ENCODE measurements at places on chromosomes 6 and 20. TPM values are rescaled to one million over a fixed set of nuclear protein-coding genes. Genes with fewer than 3 reads are reported as not detected.
A peak's percentile ranks its signal among the peaks of the same experiment; 100 is the strongest.

GRCh38 chr6:46961232-46961631 is 39.5 kb upstream of the ADGRF5 start:
- no peak for DNase-seq

The OR2B6 gene
- total RNA-seq: not detected

- no peak for DNase-seq
These were observed 66.3 kb downstream of the NCOA3 start for GRCh38 chr20:47568019-47568418.

DNA sequence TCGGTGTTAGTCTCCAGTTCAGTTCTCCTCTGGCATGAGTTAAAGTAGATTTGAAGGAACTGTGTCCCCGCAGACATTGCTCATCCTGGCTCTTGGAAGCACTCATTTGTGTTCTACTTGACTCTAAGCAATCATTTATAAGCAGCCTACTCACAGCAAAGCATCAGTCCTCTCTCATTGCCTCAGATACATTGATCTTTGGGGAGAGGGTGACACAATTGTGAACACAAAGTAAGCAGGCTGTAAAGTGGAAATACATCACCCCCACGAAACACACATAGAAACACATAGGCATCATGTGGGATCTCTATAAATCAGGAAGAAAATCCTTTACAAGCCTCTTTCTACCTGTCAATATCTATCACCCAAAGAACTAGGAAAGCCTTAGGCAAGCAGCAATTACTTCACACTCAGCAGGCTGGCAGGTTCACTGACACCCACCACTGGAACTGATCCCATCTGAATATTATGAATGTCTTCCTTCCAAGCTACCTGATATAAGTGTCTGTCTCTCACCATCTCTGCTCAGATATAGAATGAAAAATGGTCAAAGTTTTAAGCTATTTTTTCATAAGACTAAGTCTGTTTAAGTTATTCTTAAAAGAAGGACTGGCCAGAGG is 675.8 kb downstream of the HACE1 start:
- DNase-seq: no peak

The BMP5 gene
- total RNA-seq: not detected

The SHLD1 gene
- total RNA-seq: 6.6 TPM

- DNase-seq: no peak
These were observed 7.7 kb downstream of the LRP11 start for GRCh38 chr6:149856256-149856994.

The SCGN gene
- total RNA-seq: not detected

The ACTR5 gene
- total RNA-seq: 14.4 TPM

DNA sequence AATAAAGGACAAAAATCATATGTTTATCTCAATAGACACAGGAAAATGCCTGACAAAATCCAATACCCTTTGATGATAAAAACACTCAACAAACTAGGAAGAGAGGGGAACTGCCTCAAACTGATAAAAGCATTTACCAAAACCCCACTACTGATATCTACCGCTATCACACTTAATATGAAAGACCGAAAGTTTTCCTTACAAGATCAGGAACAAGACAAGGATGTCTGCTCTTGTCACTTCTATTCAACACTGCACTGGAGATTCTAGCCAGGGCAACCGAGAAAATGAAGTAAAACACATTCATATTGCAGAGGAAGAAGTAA is 25.1 kb downstream of the GZF1 start:
- DNase-seq: no peak

DNA sequence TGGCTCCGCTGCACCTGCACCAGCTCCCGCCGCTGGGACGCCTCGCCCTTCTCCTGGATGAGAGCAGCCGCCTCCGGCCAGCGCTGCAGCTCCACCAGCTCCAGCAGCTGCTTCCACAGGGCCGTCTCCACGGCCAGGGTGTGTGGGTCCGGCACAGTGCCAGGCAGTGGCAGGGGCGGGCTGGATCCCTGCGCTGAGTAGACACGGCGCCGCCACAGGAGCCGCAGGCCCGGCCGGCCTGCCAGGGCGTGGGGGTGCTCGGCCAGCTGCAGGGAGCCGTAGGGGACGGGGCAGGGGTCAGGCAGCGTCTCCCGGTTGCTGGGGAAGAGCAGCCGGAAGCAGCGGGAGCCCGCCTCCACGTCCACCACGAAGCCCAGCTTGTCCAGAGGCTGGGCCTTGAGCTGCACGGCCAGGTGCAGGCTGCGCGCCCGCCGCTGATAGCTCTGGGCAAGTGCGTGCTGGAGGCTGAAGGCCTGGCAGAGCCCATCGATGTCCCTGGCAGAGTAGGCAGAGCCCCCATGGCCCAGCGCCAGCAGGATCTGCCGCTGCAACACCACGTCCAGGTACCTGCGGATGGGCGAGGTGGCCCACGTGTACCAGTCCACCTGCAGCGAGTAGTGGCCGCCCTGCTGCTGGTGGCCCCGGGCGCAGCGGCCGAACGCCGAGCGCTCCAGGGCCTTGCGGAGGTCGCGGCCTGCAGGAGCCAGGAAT is 9.4 kb downstream of the FNDC11 start:
- no peak for DNase-seq

- no peak for DNase-seq
These were observed 20.3 kb downstream of the ZSCAN31 start for GRCh38 chr6:28315628-28316027.

DNA sequence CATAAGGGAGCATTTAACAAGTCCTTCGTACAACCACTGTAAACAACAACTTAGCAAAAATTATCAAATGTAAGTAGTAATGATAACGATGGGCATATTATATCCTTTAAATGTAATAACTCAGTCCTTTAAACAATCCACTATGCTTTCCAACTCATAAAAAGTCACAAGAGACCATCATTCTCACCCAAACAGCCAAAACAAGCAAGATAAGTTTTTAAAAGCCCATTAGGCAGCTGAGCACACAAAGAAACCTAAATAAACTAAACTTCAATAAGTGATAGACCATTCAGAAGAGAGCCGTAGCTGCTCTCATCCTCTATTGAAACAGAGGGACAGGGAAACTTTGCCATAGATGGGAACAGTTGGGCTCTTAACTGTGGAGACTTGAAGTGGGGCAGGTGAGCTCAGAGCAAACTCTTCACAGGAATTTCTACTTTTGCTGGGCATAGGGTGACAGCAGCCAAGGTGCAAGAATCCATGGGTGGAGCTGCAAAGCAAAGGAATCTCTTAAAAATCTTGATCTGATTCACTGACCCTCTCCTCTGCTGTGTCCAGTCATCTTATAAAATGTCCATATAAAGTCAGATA is 22.5 kb downstream of the RAB22A start:
- DNase-seq: no peak

The CENPW gene
- total RNA-seq: 1.8 TPM

GRCh38 chr6:17871189-17871519 is 116.3 kb downstream of the KIF13A start:
- DNase-seq: no peak

The TCP11 gene
- total RNA-seq: not detected

GRCh38 chr20:52016022-52016421 is 175.6 kb downstream of the ZFP64 start:
- no peak for DNase-seq

The GINS1 gene
- 1.3 TPM for total RNA-seq

- DNase-seq: no peak
These were observed 423.2 kb downstream of the PREX1 start for GRCh38 chr20:48404598-48404997.

The FAM83D gene
- total RNA-seq: 2.1 TPM

DNA sequence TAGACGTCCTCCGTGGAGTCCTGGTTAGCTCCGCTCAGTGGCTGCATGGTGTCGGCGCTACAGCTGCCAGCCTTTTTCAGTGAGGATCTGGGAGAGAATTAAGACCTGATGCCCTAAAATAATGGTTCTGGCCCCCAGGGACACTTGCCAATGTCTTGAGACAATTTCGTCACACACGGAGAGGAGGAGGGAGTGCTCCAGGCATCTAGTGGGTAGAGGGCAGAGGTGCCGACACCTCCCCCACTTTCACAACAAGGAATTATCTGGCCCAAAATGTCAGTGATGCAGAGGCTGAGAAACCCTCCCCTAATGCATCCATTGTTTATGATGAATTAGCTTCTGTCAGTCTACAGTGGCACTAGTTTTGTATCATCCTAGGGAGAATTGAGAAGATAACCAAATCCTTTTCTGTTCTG is 24.4 kb downstream of the TMEM181 start:
- DNase-seq: no peak

The OTOR gene
- not detected for total RNA-seq

DNA sequence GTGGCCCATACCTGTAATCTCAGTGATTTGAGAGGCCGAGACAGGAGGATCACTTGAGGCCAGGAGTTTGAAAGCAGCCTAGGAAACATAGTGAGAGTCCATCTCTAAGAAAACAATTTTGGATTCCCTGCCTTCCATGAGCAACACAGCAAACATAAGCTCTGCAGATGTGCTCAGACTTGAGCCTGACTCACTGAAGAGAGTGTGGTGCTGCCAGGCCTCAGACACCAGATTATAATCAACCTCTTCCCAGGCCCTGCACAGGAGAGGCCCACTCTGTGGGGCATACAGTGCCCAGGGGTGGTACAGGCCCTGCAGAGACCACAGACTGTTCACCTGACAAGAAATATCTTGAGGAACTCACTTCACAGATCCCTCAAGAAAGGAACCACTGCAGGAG is 19.9 kb downstream of the HLA-DPB1 start:
- no peak for DNase-seq

The DDX43 gene
- total RNA-seq: 2.6 TPM

The C6orf118 gene
- not detected for total RNA-seq

DNA sequence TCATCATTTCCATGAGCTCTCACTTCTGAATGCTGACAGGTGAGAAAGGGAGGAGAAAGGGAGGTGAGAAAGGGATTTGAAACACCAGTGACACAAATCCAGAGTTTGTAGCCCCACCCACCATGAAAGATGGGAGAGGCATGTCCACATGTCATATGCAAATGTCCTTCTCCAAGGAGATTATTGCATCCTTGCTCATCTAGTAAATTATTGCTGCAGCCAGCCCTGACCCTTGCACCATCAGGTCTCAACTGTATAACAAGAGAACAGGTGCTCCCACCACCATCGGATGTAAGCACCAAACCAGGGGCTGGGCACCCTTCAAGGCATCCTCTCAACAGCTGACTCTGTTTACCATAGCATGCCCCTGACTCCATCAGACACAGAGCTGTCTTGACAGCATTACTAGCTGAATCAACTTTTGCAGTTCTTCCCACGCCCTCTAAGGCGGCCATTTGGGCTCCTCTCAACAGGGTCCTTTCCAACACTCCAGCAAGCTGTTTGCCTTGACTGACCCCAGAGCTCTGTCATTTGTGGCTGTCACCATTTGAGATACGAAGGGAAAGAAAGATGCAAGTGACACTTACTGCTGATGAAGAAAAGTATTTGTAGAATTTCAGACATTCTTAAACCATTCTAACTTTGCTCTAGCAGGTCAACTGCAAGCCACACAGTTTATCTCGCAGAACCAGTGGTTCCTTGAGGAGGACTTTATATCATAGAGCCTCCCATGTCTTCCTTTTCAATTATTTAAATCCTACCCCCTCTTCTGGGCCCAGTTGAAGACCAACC is 14.2 kb downstream of the GFOD1 start:
- DNase-seq: no peak

The TMEM217 gene
- 2.1 TPM for total RNA-seq

GRCh38 chr6:5718231-5718947 is 288.3 kb downstream of the NRN1 start:
- no peak for DNase-seq

GRCh38 chr6:118509009-118509617 is 39.0 kb upstream of the PLN start:
- no peak for DNase-seq

The KCNS1 gene
- total RNA-seq: not detected

DNA sequence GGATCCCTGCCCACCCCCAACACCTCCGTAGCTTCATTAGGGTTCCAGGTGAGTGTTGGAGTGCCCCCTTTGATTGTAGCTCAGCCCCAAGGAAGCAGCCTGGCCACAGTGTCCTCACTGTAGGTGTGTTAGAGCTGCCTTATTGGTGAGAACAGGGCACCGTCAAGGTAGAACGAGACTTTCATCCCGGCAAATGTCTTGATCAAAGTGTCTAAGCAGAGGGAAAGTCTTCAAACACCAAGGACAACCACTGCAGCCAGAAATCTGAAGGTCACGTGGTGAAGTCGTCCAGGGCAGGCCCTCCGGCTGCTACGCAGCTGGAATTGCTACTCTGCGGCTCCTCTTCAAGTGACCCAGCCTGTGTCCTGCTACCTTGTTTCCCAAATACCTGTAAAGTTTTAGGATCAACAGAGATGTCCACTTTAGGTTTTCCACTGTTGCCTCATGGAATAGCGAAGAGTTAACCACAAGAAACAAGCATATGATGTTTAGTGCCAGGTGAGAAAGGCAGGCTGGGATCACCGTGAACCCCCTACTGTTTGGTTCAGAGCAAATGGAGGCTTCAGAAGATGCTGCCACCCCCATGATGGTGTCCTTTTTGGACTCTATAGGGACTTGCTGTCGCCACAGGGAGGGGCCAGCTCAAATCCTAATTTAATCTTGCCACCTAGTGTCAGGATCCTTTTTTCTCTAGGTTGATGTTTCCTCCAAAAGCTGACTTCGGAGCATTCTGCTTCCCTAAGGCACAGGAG is 1.7 kb upstream of the DLL1 start:
- DNase-seq: peak; percentile 48

DNA sequence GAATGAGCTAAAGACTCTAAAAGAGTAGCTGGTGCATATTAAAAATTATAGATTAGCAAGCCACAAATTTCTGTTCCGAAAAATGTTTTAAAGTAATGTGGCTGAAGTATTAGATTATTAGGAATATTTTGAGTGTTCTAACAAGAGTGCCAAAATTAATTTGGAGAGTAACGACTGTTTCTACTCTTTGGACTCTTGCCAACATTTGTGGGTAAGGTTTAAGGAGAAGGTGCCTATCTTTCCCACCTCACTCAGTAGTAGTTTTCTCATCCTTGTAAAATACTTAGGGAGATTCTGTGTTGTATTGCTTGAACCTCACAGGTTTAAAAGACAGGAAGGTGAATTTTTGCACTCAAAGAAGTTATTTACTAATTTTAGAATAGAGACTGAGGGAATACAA is 5.0 kb downstream of the HSF2 start:
- no peak for DNase-seq

GRCh38 chr20:59253779-59254319 is 46.6 kb upstream of the EDN3 start:
- DNase-seq: peak; percentile 57

The FAM217A gene
- total RNA-seq: not detected

DNA sequence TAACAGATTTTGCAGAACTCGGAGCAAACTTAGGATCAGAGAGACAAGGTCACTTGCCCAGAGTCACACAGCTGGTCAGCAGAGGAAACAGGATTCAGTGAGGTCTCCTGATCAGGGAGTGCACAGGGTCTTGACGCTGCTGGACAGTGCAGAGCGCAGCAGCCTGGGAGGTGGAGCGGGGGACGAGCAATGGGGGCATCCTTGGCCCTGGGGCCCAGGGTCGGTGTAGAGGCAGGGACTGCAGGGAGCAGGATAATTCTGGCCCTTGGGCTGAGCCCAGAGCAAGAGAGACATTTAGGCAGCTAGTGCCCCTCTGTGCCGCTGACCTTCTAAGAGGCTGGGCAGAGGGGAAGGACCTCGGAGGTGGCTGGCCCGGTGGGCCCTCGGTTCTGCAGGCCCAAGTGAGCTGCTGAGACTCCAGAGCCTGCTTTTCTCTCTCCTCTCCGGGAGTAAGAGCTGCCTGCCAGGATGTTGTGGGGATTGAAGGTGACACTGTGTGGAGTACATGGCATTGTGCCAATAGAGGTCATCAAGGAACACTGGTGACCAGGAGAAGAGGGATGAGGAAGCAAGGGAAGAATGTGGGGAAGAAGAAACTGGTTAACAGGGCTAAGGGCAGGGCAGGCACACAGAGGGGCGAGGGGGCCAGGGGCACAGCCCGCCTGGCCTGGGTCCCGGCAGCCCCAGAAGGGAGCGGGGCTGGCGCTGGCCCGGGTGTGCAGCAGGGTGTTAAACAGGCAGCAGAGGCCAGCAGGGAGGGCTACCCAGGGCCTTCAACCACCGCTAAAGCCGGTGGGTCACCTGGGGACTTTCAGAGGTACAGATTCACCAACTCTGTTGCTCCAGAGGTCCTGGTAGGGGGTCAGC is 122.0 kb downstream of the AGPAT4 start:
- DNase-seq: no peak
